ENCODE measurements at places on chromosomes 11 and 22.

GRCh38 chr22:23283591-23284503 is 103.5 kb downstream of the BCR start:
- DNase-seq, result no peak

DNA sequence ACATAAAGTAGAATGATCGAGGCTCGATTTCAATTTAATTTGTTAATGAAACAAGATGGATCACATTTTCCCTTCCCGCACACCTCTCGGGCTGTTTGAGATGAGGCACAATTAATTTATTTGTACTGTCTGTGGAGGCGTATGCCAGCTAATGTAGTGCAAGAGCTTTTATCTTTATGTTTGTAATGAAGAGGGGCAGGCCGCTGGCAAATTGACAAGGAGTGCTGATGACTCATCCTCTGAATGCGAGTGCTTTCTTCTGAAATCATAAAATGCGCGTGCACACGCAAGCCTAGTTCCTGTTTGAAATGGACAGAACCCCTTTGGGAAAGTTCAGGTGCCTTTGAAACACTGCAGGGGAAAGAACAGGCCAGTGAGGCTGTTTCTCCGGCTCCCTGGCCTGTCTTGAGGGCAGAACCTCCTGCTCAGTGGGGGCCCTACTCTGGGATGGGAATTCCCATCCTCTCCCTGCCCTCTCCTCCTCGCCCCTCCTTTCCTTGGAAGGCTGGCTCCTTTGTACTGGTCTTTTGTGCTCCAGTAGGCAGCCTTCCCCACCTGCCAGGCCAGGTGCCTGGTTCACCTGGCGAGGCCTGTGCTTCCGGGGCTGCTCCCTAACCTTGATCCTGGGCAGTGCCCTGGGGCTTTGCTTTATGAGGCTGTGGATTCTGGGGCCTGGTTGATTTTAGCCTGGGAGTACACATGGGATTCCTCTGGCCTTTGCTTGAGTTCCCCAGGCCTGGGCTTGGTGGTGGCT is 50.3 kb downstream of the TEAD1 start:
- DNase-seq, result no peak

DNA sequence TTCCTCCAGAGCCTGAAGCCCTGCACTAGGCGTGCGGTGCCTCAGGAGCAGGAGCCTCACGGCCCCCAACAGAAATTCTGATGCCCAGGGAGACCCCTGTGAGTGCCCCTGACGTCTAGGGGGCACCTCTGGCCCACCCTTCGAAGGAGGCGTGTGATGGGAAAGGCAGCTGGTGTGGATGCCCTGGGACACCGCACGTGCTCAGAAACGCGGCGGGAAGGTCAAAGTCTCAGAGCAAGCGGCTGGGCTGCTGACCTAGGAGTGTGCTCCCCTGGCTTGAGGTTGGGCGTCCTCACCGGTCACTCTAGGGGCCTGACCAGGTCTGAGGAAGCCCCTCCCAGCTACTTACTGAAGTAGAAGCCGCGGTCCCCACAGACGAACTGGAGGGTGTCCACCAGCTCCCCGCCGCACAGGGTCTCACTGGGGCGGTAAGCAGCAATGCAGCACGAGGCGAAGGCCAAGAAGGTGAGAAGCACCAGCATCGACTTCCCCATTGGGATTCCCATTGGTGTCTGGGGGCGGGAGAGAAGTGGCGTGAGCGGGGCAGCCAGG is 4.1 kb downstream of the IGF2 start:
- no peak for DNase-seq

GRCh38 chr22:17777005-17777716 is 2.9 kb upstream of the BID start:
- peak; percentile 78 for DNase-seq

GRCh38 chr11:122367809-122368231 is 251.8 kb upstream of the BLID start:
- DNase-seq, result no peak

DNA sequence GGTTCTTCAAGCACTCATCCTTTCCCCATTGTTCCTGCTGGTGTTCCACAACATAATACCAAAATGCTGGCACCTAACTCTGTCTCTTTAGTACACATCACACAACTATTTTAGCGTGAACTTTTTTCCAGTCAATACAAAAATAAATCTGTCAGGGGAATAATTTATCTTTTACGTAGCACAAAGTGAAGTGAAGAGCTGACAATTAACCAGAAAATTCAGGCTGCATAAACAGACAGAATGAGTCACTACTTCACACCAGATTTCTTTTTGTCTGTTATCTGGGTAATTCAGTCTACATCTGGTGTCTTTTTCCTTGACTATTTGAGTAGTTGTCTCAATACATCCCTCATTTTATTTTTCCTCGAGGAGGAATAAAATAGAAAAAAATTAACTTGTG is 7.9 kb upstream of the ETS1 start:
- DNase-seq, result no peak

GRCh38 chr11:64600281-64600992 is 9.4 kb downstream of the SLC22A12 start:
- no peak for DNase-seq

DNA sequence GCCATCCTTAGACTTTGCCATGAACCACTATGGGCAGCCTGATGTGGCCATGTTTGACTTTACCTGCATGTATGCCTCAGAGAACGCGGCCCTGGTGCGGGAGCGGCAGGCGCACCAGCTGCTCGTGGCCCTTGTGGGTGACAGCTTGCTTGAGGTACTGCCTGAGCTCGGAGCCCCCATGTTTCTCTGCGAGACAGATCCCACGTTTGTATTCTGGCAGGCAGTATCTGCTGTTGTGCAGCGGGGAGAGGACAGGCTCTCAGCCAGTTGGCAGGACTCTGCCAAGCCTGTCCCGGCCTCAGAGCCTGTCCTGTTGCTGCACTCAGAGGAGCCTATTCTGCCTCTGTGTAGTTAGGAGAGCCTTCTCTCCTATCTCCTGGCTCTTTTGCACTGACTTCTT is 109.9 kb downstream of the MICAL2 start:
- no peak for DNase-seq

- DNase-seq, result no peak
Measured at GRCh38 chr11:50075856-50076255, 43.2 kb downstream of the OR4C45 start.

DNA sequence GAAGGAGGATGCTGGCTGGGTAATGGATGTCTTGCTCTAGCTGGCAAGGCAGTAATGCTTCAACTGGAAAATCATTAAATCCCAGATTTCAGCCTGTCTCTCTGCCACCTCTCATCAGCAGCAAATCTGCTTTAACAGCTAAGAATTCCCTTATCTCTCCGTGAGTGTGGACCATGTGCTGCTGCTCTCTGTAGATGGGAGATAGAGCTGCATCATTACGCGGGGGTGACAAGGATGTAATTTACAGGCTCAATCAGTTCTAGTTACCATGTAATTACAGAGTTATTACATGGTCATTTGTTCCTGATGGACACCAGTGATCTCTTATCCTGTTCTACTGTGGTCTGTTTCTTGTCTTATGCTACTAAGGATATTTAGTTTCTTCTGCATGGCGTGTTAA is 665.4 kb downstream of the NTM start:
- no peak for DNase-seq

- no peak for DNase-seq
Measured at GRCh38 chr22:39486951-39487825, 14.9 kb upstream of the MIEF1 start.

DNA sequence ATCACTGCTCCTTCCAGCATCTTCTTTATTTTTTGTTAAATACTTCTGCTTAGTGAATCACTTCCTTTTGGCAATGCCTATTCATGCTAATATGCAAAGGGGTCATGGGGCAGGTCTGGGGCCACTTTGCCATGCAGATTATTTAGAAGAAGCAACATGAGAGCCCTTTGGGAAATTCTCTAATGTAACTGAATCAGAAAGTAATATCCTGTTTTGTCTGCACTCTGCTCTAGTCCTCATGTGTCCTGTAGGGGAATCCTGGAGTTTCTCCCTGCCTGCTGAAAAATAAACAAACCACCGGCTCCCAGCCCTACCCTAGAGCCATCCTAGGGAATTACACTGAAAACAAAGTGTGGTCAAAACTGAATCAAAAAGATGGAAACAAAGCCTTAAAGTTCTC is 176.5 kb upstream of the POU2AF2 start:
- no peak for DNase-seq

- no peak for DNase-seq
Measured at GRCh38 chr11:70729949-70730348, 331.6 kb downstream of the CTTN start.

GRCh38 chr22:42787357-42787736 is 66.7 kb upstream of the A4GALT start:
- no peak for DNase-seq

DNA sequence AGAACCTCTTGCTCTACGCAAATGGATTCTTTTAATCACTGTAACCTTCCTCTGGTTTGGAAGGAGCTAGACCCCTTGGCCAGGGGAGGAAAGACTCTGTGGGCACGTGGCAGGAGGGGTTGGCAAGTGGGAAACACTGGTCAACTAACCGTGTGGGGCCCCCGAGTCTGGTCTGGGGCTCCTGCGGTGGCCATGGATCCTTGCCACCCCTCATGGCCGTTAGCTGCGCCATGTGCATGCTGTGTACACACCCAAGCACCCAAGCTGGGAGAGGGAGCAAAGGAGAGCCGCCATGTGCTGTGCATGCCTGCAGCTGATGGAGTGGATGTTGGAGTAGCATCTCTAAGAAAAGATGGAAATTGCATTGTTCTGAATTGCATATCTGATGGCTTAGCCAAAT is 730.6 kb downstream of the FAM181B start:
- DNase-seq, result no peak

DNA sequence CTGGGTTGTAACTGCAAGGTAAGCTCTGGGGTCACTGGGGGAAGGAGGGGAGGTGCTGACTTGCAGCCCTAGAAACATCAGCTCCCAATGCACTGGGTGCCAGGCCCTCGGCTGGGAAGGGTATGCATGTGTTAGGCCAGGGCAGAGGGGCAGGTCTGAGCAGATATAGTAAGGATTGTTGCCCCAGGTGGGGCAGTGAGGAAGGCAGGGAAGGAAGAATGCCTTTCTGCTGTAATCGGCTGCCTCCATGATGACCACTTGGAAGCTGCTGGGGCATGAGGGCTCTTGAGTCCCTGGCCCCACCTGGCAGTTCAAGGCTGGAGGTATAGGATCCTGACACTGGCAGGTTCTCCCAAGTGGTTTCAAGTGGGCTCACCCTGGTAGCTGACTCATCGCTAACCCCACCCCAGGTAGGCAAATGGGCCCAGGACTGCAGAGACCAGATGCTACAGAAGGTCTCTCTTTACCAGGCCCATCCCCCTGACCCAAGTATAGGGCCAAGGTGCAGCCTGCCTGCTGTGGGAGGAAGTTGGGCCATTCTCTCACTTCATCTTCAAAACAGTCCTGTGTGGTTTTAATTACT is 56.7 kb downstream of the TIMP3 start:
- no peak for DNase-seq

DNA sequence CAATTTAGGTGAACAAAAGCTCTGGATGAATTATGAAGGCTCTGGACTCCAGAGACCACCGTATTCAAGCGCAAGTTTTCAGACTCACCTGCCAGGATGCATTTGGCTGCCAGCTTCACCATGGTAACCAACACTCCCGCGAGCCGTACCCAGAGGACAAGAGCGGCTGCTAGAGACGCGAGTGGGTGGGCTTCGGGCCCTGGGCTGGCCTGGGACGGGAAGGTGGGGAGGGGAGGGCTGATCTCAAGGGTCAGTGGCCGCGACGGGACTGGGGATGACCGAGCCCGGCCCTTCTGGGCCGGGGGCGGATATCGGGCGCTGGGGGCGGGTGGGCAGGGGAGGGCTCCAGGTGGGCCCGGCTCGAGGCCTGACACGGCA is 344 bp downstream of the IFT27 start:
- peak; percentile 66 for DNase-seq
